Vagina (tissue), 2 donors: ENCODE measurements at places on chromosomes 7 and 10. TPM values are rescaled to one million over a fixed set of nuclear protein-coding genes. Genes with fewer than 3 reads are reported as not detected.

LGI1 gene
- total RNA-seq = 0.74 TPM

DNA sequence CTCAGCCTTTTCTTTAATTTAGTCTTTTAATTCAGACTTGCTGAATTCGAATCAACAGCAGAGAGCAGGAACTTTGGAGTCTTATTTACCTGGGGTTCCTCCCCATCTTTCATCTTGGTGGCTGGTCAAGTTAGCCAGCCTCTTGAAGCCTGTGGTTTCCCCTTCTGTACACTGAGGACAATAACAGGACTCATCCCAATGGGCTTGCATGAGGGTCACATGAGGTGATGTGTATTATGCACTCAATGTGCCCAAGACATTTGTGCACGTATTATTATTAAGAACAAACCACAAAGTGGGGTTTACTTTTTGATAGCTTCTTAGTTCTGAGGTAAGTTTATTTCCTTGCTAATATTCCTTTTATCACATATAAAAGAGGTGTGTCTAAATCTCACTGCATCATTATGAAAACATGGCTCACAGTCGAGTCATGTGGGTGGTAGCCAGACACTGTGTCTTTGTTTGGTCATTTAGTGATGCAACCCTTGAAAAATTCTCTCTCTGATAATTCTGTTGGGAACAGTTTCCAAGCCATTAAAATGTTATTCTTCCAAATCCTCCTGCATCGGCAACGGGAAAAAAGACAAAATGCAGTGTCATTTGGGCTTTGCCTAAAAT is 86.5 kb upstream of the GRB10 start:
- no peak overlapping the region for H3K4me3 ChIP-seq
- DNase-seq = no peak
- H3K4me1 ChIP-seq = peaks cover 15% of the 10 kb centered on the region

GRCh38 chr10:67803588-67804394 is 34.2 kb downstream of the DNAJC12 start:
- no peak overlapping the region for H3K27ac ChIP-seq
- no peaks in the 10 kb centered on the region for H3K36me3 ChIP-seq
- no peaks in the 10 kb centered on the region for H3K4me1 ChIP-seq
- no peak for DNase-seq

DNA sequence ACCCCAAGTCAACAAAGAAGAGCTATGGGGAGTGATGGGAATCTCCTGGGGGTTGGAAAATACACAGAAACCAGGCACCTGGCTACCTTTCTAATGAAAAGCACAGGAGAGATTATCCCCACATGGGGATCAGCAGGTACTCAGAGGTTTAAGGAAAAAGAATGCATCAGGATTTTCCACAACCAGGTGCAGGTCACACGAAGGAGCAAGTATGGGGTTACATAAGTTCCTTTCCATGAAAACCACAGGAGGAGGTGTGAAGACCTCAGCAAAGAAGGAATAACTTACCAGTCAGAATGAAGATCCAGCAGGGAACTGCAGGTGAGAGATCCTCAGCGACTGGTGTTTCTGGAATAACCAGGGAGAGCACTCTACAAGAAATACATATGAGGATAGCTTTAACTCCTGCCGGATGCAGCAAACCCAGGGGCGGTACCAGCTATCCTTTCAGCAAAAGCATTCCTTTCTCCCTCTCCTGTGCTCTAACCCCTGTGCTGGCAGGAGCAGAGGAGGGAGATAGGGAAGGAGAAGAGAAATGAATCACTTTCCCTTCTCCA is 116.7 kb upstream of the TMEM106B start:
- no peak overlapping the region for H3K27ac ChIP-seq
- no peaks in the 10 kb centered on the region for H3K36me3 ChIP-seq
- no peaks in the 10 kb centered on the region for H3K4me1 ChIP-seq
- H3K27me3 ChIP-seq = no peaks in the 10 kb centered on the region
- DNase-seq = no peak
- H3K4me3 ChIP-seq = no peak overlapping the region

PLA2G12B gene
- total RNA-seq = not detected

GRCh38 chr10:42941295-42941644 is 135.6 kb upstream of the RET start:
- H3K4me1 ChIP-seq = no peaks in the 10 kb centered on the region
- no peak overlapping the region for H3K27ac ChIP-seq
- H3K4me3 ChIP-seq = no peak overlapping the region
- H3K36me3 ChIP-seq = no peaks in the 10 kb centered on the region
- DNase-seq = peak; percentile 85

CLRN3 gene
- total RNA-seq = not detected

DNA sequence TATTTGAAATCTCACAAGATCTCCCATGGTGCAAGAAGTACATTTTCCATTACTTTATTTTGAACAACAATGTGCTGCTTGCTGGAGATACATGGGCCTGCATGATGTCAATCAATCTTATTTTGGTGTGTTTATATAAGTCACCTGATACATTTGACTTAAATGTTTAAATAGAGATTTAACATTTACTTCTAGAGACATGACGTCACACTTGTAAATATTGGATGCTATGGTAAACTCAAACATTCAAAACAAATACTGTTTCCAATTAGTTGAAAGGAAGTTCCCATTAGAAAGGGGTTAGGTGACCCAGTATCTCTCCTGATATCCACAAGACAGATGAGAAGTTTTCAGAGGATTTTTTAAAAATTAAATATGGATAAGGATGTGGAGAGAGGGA is 214.5 kb downstream of the NSUN6 start:
- no peaks in the 10 kb centered on the region for H3K4me1 ChIP-seq
- H3K27me3 ChIP-seq = no peaks in the 10 kb centered on the region
- DNase-seq = no peak
- H3K4me3 ChIP-seq = no peak overlapping the region

- no peak overlapping the region for H3K27ac ChIP-seq
- no peak overlapping the region for H3K4me3 ChIP-seq
- no peaks in the 10 kb centered on the region for H3K4me1 ChIP-seq
Measured at GRCh38 chr10:129622736-129623135, 155.7 kb downstream of the MGMT start.

DNA sequence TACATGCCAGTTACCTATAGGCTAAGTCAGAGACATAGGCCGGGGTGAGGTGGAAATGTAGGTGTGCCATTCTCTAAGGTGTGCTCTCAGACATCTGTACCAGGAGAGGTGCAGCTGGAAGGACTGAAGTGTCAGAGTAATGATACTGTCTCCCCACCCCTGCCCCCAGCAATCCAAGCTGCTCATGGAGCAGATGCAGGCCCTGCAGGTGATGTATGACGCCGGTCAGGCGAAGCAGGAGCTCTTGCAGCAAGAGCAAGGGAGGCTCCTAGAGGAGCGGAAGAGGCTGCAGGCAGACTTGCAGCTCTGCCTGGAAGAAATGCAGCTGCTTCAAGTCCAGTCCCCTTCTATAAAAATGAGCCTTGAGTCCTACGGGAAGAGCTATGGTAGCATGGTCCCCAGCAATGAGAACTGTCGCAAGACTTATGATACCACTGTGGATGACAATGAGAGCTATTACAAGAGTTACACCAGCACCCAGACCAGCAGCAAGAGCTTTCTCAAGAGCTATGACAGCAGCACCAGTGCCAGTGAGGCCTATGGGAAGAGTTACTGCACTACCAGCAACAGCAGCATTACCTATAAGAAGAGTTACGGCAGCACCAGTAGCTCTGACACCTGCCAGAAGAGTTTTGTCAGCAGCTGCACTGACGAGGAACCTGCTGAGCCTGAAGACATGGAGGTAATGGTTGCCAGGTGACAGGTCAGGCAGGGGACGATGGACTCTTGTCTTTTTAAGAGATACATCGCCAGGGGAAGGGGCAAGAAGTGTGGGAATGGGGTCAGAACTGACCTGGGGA is 18.4 kb upstream of the FLNC start:
- no peaks in the 10 kb centered on the region for H3K4me1 ChIP-seq
- no peak for DNase-seq

DNA sequence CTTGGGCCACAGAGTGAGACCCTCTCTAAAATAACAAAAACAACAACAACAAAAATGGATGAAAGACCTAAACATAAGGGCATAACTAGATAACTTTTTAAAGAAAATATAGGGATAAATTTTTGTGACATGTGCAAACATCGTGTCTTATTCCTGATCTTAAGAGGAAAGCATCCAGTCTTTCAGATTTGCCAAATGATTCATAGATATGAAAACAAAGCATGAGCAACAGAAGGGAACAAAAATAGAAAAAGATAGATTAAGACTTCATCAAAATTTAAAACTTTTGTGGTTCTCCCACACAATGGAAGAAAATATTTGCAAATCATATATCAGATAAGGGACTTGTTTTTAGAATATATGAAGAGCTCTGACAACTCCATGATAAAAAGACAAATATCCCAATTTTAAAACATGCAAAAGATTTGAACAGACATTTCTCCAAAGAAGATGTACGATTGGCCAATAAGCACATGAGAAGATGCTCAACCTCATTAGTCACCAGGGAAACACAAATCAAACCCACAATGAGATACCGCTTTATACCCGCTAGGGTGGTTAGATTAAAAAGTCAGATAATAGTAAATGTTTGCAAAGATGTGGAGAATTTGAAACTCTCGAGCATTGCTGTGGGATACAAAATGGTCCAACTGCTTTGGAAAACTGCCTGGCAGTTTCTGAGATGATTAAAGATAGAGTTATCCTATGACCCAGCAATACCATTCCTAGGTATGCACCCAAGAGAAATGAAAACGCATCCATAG is 20.3 kb downstream of the PPIF start:
- H3K36me3 ChIP-seq = no peaks in the 10 kb centered on the region
- no peak overlapping the region for H3K27ac ChIP-seq
- no peak for DNase-seq
- no peak overlapping the region for H3K4me3 ChIP-seq
- no peaks in the 10 kb centered on the region for H3K27me3 ChIP-seq
- H3K4me1 ChIP-seq = no peaks in the 10 kb centered on the region

DNA sequence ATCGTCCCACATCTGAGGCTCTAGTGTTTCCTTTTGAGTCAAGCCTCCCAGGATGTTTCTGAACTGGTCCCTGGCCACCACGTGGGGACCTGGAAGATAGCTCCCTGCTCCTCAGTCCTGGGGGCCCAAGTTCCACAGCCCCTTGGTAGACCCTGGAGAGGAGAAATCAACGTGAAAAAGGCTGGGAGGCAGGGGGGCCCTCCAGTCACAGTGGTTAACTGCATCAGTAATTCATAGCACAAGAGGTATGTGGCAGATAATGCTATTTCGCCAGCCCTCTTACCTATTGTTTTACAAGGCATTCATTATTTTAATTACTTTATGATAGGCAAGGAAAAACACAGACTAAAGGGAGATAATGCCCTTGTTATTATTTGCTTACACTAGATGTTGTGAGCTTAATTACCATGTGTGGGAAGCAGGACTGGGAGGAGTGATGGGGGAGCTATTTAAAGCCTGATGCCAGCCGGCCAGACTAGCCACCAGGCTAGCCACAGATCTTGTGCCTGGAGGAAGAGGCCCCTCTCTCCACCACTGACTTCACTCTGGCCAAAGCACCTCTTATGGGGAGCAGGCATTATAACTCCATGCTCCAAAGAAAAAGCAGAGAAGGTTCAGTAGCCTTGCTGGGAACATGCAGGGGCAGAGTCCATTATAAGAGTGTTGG is 230.7 kb downstream of the KCNMA1 start:
- H3K36me3 ChIP-seq = no peaks in the 10 kb centered on the region
- H3K27ac ChIP-seq = peak overlapping the region; percentile 46
- no peak overlapping the region for H3K4me3 ChIP-seq

DNA sequence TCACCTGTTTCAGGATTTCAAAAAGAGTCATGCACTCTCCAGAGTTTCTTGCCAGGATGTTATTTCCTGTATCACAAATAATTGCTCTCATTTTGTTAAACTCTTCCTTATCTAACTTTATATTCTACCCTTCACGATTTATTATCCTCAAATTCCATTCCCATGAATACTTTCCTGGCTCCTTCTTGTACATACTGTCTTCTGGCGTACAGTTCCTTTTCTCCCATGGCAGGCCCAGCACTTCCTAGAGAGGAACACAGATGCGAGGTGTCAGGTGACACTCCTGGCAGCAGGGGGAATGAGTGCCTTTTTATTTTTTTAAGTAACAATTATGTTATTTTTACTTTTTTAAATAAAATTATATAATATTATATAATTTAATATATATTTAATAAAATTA is 411.9 kb downstream of the TFEC start:
- H3K27ac ChIP-seq = no peak overlapping the region
- H3K4me3 ChIP-seq = no peak overlapping the region
- H3K4me1 ChIP-seq = no peaks in the 10 kb centered on the region
- no peak for DNase-seq
- H3K27me3 ChIP-seq = no peaks in the 10 kb centered on the region
- no peaks in the 10 kb centered on the region for H3K36me3 ChIP-seq

TMEM196 gene
- not detected for total RNA-seq

GRCh38 chr7:131174391-131174790 is 153.3 kb upstream of the MKLN1 start:
- no peaks in the 10 kb centered on the region for H3K36me3 ChIP-seq
- H3K27ac ChIP-seq = no peak overlapping the region
- no peak for DNase-seq
- no peak overlapping the region for H3K4me3 ChIP-seq
- H3K4me1 ChIP-seq = no peaks in the 10 kb centered on the region

GRCh38 chr10:91883549-91884444 is 25.5 kb downstream of the FGFBP3 start:
- no peaks in the 10 kb centered on the region for H3K36me3 ChIP-seq
- H3K4me3 ChIP-seq = no peak overlapping the region
- peak overlapping the region; percentile 58 for H3K27ac ChIP-seq
- H3K4me1 ChIP-seq = peaks cover 31% of the 10 kb centered on the region
- no peak for DNase-seq

DNA sequence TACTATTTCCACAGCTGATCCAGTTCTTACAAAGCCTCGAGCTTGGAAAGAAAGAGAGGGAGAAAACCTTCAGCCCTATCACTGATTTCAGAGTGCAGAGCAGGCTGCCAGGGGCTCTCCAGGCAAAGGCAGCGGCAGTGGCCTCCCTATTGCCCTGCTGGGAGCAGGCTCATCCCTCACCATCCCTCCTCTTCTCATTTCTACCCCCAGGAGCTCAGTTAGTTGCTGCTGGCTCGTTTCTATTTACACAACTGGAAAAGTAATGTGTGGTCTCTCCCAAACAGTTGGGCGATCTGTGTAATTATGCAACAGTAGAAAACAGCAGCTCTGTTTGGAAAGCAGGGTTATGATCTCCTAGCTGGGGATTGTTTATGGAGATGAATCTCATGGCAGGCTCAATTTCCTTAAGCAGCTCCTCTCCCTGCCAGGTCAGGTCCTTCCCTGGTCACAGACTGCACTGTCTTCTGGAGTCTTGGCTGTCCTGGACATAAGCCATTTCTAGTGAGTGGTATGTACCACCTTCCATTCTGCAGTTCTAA is 28.7 kb upstream of the TNS3 start:
- peak overlapping the region; percentile 74 for H3K27ac ChIP-seq
- H3K36me3 ChIP-seq = no peaks in the 10 kb centered on the region
- no peak for DNase-seq
- H3K4me3 ChIP-seq = no peak overlapping the region

TPK1 gene
- total RNA-seq = 1.7 TPM

EN2 gene
- 0.98 TPM for total RNA-seq

CABCOCO1 gene
- not detected for total RNA-seq

IFIT1B gene
- not detected for total RNA-seq

- H3K36me3 ChIP-seq = no peaks in the 10 kb centered on the region
- DNase-seq = no peak
- no peaks in the 10 kb centered on the region for H3K4me1 ChIP-seq
- H3K27me3 ChIP-seq = no peaks in the 10 kb centered on the region
Measured at GRCh38 chr10:69839696-69840345, 38.1 kb downstream of the COL13A1 start.
